ENCODE measurements at places on chromosomes 11 and 22. TPM values are rescaled to one million over a fixed set of nuclear protein-coding genes. Genes with fewer than 3 reads are reported as not detected.

PLEKHB1 gene
- 0.42 TPM for total RNA-seq

SOX10 gene
- not detected for total RNA-seq

RIN1 gene
- total RNA-seq = 36.4 TPM

NXPE2 gene
- not detected for total RNA-seq

SIK2 gene
- 5.2 TPM for total RNA-seq

CCND1 gene
- total RNA-seq = 209 TPM

MAJIN gene
- total RNA-seq = not detected

TSGA10IP gene
- total RNA-seq = not detected

CNIH2 gene
- 2.4 TPM for total RNA-seq

SYT7 gene
- 1.8 TPM for total RNA-seq

FLRT1 gene
- not detected for total RNA-seq

AP2A2 gene
- 36.2 TPM for total RNA-seq

YPEL4 gene
- 0.32 TPM for total RNA-seq

PLEKHA7 gene
- 46.9 TPM for total RNA-seq

HEPACAM gene
- not detected for total RNA-seq

NLRP6 gene
- not detected for total RNA-seq

CTSC gene
- total RNA-seq = 70.4 TPM

OR51B4 gene
- total RNA-seq = not detected

TMEM45B gene
- total RNA-seq = not detected

DRD4 gene
- 0.24 TPM for total RNA-seq

DDIAS gene
- total RNA-seq = 13.3 TPM

OR8G5 gene
- total RNA-seq = not detected

GAL3ST3 gene
- total RNA-seq = not detected

CREB3L1 gene
- total RNA-seq = 5.5 TPM

HORMAD2 gene
- total RNA-seq = not detected

KLHDC7B gene
- total RNA-seq = not detected

SH3BP1 gene
- total RNA-seq = 2.8 TPM

MAPK8IP2 gene
- total RNA-seq = 2.9 TPM

FAM111B gene
- 7.7 TPM for total RNA-seq

C11orf24 gene
- 60.7 TPM for total RNA-seq

APOL6 gene
- 1.4 TPM for total RNA-seq

OR4C11 gene
- total RNA-seq = not detected

MS4A15 gene
- not detected for total RNA-seq

LINC01488 gene
- total RNA-seq = not detected

NXPE1 gene
- not detected for total RNA-seq

BET1L gene
- 49.0 TPM for total RNA-seq

MS4A2 gene
- total RNA-seq = not detected

Data from A549 treated with GW870086 at 1 μM for 4 hours (cell line).